ENCODE measurements at places on chromosomes 7 and 10.

DNA sequence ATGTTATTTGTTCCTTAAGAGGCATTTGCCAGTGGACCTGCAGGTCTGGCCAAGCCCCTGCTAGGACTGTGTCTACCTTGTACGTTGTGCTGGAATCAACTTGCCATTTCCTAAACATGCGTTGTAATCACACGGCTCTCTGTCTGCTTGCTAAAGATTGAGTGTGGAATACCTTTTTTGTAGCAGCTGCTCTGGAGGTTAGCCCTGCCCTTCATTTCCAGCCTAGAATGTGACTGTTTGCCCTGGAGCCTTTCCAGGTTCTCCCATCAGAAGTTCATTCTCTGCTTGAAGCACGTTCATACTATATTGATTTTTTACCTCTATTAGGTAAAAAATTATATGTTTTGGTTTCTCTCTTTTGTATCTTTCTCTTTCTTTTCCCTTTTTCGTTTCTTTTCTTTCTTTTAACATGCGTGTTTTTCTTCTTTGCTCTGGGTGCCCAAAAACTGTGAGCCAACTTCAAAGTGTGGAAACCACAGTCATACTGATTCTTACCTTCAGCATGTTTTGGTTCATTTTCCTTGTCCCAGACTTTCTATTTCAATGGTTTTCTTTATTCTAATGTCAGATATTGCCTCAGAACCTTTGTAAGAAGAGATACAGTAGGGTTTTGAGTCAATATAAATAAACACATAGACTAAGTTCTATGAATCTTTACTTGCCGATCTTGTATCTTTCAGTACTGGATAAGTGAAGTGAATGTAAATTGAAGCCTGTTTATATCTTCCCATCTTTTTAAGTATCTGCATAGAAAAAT lies 111.9 kb upstream of the RPA3 start:
- DNase-seq = no peak

- DNase-seq = peak; percentile 28
Observed at GRCh38 chr7:92595281-92595680, 5.1 kb upstream of the FAM133B start.

DNA sequence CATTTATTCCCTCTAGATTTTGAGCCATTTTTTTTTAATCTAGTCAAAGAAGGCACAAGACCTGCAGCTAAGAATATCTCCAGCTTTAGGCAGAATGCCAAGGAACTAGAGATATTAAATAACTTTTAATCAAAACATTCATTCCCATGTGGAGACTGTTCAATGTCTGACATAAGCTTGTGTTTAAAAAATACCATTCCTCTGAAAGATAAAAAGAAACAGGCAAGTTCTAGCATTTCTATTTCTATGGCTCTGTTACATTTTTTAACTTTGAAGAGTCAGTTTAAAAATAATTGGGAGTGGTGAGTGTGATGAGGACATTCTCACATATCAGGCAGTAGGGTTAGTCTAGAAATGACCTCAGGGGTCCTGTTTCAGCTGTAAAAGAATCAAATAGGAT lies 48.0 kb downstream of the RHOBTB1 start:
- no peak for DNase-seq

DNA sequence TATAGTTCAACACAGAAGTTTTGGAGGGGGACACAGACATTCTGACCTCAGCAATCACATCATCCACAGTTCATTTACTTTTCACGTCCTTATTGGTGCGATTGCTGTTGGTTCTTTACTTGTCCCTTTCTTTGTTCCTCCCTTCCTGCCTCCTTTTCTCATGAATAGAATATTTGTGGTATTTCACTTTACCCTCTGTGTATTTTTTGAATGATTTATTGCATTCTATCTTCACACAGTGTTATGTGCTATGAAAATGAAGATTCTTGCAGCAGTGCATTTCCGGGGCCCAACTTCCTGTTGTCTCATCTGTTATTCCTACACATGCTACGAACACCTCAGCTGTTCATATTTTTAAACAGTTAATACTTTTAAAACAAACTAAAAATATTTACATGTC lies 179.6 kb downstream of the ZMYND11 start:
- no peak for DNase-seq

DNA sequence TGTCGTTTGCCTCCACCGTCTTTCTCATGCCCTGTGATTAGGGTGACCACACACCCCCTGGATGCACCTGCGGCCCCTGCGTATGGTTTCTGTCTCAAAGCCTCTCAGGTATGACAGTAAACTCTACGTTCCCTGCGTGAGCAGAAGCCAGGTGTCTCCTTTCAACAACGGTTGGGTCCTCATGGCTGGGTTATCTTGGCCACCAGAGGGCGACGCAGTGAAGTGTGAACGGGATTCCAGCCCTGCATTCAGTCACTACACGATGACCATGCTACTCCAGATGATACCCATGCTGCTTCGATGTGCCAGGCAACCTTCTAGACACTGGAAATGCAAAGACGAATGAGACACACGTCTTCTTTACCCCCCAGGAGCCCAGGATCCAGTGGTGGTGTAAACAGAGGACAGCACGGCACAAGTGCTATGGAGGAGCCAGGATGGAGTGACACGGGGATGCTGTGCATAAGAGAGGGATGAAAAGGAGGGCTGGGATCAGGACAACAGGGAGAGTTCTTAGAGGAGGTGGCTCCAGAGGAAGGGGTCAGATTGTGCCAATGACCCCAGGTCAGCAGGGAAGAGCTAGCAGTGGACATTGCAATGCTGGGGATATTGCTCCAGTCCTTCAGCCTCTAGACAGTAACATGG lies 228.1 kb upstream of the PFKP start:
- DNase-seq = no peak

- no peak for DNase-seq
Observed at GRCh38 chr7:48366096-48366495, 194.8 kb downstream of the ABCA13 start.

GRCh38 chr7:44280993-44281721 lies 44.2 kb downstream of the CAMK2B start:
- DNase-seq = no peak

DNA sequence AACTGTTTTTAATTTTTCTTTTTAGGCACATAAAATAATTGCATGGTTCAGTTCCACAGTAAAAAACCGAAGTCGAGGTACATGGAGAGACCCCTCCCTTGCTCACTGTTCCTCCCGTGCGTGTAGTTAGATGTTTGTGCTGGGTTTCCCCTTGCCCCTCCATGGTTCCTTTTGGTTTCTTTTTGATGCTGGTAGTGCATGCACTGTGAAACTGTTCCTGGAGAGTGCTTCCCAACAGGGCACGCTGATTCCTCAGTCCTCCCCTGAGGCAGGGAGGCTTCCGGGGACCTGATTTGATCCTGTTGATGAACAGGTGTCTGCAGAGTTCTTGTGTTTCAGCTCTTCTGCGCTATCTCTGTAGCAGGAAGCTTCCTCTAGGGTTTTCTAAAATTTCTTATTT lies 69.5 kb downstream of the ADCY1 start:
- no peak for DNase-seq

DNA sequence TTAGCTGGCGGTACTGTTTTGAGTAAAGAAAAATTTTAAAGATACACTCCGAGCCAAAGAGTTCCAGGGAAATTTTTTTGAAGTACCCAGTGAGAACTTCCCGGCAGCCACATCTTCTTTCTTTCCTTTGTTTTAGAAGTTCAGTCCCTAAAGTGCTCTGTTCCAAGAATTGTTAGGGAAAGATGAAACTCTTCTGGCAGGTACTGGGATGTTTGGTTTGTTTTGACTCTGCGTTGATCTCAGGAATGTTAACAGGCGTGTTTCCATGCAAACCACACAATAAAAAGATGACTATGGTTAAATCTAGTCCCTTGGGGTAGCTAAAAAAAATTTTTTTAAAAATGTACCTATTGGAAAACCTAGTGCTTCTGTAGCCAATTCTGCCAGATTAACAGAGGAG lies 224.7 kb upstream of the PHYHIPL start:
- no peak for DNase-seq

DNA sequence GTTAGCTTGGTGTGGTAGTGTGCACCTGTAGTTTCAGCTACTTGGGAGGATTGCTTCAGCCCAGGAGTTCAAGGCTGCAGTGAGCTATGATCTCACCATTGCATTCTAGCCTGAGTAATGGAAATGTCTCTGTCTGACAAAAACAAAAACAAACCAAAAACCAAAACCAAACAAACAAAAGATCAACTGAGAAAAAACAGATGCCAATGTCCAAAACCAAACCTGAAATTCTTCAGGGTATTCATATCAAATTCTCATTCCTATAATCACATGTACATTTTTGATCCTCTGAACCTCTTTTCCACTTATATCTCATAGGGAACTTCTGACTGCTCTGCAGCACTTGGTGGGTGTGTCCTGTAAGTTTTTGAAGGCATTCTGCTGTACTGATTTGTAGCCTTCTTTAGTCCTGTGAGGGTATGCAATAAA lies 87.0 kb downstream of the CDK6 start:
- no peak for DNase-seq

DNA sequence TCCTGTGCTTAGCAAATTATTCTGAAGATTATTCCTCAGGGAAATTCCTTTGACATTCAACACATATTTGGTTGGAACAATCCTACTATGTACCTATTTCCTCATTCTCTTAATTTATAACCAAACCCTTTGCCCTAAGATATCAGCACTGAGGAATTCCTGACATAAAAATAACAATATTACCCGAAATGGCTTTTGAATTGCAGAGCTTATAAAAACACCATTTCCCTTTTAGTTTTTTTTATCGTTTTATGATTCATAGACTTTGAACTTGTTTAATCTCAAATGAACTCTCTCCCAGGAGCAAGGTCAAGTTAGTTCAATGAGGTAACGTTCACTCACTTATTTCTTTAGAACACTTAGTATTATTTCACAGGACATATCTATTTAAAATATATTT lies 7.7 kb upstream of the ABCB1 start:
- DNase-seq = no peak

- no peak for DNase-seq
Observed at GRCh38 chr7:42694894-42695507, 216.9 kb downstream of the C7orf25 start.

- no peak for DNase-seq
Observed at GRCh38 chr7:4739528-4739992, 35.9 kb upstream of the AP5Z1 start.

DNA sequence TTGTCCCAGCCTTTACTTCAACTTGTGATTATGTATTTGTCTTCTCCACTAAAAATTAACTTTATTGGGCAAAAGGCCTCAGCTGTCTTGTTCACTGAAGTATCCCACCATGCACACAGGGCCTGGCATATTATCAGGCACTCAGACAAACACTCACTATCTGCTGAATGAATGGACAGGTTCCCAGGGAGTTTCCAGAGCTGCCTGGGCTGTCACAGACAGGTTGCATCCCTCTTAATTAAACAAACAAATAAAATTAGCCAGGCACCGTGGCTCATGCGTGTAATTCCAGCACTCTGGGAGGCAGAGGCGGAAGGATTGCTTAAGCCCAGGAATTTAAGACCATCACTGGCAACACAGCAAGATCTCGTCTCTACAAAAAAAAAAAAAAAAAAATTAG lies 1.5 kb upstream of the TSPAN14 start:
- no peak for DNase-seq

DNA sequence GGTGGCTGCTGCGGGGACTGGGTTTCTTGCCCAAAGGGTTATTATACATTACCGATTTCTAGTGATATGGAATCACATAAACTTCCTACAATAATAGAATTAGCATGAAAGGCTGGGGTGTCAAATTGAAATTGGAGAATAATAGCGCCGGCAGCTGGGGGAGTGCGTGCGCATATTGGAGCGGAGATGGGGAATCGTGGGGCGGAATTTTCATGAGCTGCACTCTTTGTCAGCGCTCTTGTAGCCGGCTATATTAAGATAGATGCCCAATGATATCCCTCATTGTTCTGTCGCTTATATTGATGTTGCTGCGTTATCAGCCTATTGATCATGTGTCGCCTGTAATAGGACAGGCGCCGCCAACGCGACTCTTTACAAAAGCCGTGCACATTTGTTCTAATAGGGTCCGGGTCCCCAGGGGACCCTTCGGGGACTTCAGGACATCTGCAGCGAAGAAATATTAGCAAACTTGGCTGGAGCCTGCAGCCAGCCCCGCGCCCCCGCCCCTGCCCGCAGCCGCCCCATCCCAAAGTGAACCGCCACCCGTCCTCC lies 5.1 kb downstream of the UNCX start:
- no peak for DNase-seq

DNA sequence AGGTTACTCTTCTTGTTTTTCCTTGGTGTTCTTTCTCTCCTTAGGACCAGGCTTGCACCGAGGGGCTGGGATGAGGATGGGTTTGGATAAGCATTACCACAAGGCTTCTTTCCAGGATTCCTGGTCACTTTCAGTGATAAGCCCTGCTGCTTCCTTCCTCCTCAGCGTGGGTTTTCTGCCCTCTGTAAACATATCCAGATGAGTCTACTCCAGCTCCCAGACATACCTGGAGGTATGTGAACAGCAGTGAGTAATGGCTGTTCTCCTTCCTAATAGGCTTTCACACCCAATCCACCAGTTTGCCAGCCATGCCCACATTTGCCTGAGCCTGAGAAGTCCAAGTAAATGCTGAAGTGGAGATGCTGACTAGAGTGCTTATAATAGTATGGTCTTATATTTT lies 229.8 kb upstream of the YAE1 start:
- no peak for DNase-seq

DNA sequence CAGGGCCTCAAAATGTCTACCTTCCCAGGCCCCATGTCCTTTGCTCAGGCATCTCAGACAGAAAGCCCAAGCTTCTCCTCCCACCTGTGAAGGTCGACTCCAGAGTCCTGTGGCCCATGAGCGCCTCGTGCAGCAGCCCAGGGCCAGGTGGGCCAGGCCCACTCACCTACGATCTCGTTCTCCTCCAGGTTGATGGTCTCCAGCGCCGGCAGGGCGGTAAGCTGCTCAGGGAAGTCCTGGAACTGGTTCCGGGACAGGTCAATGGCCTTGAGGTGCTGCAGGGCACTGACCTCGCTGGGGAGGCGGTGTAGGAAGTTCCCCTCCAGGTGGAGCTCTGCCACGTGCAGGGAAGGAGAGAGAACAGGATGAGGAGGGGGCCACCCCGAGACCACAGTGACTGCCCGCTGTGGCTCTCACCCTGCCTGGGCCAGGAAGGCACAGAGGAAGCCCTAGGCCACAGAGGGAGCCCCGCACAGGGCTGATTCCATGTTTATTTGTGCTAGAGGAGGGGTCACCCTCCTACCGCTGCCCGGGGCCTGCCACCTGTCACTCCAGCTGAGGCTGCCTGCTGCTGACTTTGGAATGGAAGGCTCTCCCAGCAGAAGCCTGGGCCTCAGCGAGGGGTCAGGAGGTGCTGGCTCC lies 40.0 kb upstream of the NPFFR1 start:
- DNase-seq = no peak

- DNase-seq = no peak
Observed at GRCh38 chr7:73918926-73919693, 58.2 kb downstream of the TMEM270 start.

- DNase-seq = no peak
Observed at GRCh38 chr10:111082102-111082975, 5.5 kb downstream of the ADRA2A start.

DNA sequence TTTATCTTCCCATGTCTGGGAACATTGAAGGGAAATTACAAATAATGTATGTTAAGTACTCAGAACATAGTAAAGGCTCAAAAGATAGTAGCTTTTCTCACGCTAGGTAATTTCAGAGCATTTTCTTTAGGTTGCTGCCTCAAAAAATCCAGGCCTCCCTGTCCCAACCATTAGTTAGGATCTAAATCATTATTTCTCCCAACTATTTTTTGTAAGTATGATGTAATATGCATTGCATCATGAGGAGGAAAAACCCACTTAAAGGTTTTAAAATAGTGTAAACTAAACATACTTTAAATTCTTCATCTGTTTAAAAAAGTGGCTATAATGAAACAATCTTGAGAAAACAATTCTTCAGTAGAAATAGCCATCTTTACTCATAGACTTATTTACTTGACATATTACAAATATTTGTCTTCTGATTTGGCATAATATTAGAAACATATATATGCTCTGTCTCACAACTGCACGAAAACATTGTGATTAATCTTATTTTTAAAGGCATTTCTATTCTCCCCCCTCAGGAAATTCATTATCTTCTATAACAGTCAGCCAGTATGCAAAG lies 329.3 kb downstream of the ELMO1 start:
- DNase-seq = no peak

Measured in HCT116 (cell line).